Sigmoid colon (tissue), 7 donors: ENCODE measurements at places on chromosomes 1 and 21. TPM values are rescaled to one million over a fixed set of nuclear protein-coding genes. Genes with fewer than 3 reads are reported as not detected.

GRCh38 chr1:156344409-156344808, 6.1 kb downstream of the TSACC start:
- DNase-seq: no peak

- DNase-seq: no peak
Observed at GRCh38 chr21:32282992-32283391, 4.1 kb upstream of the MIS18A start.

DNA sequence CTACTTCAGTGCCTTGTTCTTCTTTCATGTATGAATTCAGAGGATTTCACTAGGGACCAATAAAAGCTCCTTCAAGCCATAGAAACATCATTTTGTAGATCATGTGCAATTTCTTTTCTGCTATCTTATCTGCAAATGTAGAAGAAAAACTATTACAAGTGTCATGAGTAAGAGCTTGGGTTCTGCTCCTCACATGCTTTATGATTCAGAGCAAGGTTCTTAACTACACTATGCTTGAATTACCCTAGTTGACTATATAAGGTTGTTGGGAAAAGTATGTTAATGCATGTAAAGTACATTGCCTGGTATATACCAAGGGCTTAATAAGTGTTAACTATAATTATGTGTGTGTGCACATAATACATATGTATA, 91.4 kb upstream of the S1PR1 start:
- no peak for DNase-seq

DNA sequence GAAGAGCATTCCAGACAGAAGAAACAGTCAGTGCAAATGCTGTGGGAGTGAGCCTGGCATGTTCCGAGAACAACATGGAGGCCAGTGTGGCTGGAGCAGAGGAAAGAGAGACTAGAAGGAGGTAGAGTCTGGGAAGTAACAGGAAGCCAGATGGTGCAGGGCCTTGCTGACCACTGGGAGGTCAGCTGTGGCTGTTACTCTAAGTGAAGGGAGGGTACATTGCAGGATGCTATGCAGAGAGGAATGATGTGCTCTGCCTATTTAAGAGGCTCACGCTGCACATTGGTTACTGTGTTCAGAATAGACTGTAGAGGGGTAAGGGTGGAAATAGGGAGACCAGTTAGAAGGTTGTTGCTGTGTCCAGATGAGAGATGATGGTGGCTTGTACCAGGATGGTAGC, 88.6 kb upstream of the CACNA1E start:
- no peak for DNase-seq

- peak; percentile 81 for DNase-seq
Observed at GRCh38 chr1:36175137-36176095, 19.5 kb downstream of the MAP7D1 start.

The KCNK1 gene
- 1.4 TPM for total RNA-seq

The FCER1G gene
- total RNA-seq: 14.4 TPM

The SLC35F3 gene
- 0.54 TPM for total RNA-seq
